ENCODE measurements at places on chromosomes 6 and 20.
A peak's percentile ranks its signal among the peaks of the same experiment; 100 is the strongest.

GRCh38 chr6:18742406-18742805, 355.3 kb downstream of the RNF144B start:
- DNase-seq, result no peak

DNA sequence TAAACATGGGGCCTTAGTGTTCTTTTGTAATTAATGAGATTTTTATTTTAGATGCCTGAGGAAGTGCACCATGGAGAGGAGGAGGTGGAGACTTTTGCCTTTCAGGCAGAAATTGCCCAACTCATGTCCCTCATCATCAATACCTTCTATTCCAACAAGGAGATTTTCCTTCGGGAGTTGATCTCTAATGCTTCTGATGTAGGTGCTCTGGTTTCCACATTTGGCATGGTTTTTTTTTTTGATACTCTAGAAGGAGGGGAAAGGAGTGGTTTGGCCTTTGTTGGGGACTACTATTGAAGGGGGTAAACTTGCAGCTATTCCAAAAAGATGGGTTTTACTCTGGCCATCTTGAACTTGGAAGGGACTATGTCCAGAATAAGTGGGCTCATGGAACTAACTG, 1.7 kb downstream of the HSP90AB1 start:
- DNase-seq, result no peak

DNA sequence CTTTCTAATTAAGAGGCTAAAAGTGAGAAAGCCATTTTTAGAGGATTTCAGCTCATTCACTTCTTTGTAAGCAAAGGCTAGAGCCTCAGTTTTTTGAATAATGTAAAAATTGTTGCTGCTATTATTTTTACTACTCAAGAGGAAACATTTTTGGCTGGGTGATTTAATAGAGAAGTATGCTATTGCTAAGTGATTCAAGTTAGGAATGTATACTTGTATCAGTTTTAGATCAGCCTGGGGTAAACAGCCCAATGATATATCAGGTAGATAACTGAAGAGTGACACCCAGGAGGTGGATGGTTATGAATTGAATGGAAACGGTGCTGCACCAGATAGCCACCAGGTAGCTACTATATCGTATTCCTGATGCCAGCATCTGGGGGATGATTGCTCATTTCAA, 9.2 kb downstream of the QKI start:
- no peak for DNase-seq

GRCh38 chr20:48912065-48912464, 9.4 kb upstream of the ARFGEF2 start:
- DNase-seq, result no peak

GRCh38 chr6:105433723-105434122, 30.8 kb upstream of the PREP start:
- DNase-seq, result no peak

- DNase-seq, result no peak
These were observed 775.6 kb downstream of the PHF3 start for GRCh38 chr6:64411226-64411625.

GRCh38 chr20:34954904-34955230, 739 bp downstream of the GSS start:
- DNase-seq, result peak; percentile 86

- DNase-seq, result no peak
These were observed 135.0 kb downstream of the FOXA2 start for GRCh38 chr20:22449188-22449973.

GRCh38 chr6:152952045-152952444, 30.8 kb downstream of the FBXO5 start:
- no peak for DNase-seq

DNA sequence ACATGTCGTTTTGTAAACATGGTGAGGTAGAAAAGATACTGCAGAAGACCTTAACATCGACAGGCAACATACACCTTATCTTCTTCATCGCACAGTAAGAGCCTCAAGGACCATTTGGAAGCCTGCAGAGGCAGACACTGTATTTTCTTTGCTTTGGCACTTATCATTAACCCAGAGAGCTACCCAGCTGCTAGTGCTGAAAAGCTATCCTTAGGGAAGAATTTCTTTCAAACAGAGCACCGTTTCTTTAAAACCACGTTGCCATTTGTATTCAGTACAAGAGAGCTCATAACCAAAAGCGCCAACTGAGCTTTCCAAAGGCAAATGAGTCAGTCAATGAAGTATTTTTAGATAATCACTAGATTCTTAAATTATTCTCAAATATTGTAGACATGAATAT, 306.6 kb downstream of the EPM2A start:
- DNase-seq, result no peak

GRCh38 chr20:33537608-33538007, 47.7 kb downstream of the CBFA2T2 start:
- DNase-seq, result no peak

GRCh38 chr20:39190666-39191570, 228.8 kb downstream of the DHX35 start:
- DNase-seq, result no peak

GRCh38 chr20:58403272-58403671, 14.2 kb downstream of the VAPB start:
- DNase-seq, result no peak

GRCh38 chr6:24775520-24776058, 852 bp downstream of the GMNN start:
- no peak for DNase-seq

- no peak for DNase-seq
These were observed 6.3 kb upstream of the PARD6B start for GRCh38 chr20:50724851-50725723.

GRCh38 chr6:6781873-6782227, 193.3 kb downstream of the LY86 start:
- DNase-seq, result no peak

DNA sequence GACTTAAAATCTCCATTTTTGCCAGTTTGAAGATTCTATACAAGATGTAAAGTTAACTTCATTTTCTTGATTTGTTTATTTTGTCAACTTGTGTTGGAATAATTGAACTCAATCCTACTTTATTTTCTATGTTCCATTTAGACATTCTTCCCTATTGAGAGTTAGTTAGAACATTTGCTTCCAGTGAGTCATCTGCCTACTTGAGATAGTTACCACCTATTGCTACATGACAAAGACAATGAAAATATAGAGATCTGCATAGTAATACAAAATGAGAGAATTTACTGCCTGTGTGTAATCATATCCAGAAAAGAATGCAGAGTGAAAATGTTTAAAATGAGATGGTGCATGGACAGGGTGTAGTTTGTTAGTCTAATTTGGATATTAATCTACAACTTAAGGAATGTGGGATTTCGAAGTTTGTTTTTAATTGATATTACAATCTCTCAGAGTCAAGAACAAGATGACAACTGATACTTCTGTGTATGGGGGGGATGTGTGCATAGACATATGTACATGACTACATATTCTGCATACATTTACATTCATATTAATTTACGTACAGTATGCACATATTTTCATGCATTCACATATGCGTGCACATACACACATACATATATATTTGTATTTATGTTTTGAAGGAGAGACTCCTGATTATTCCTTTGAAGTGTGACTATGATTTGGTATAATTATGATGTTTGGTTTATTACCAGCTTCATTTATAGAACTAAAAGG, 420.1 kb downstream of the NKAIN2 start:
- no peak for DNase-seq

DNA sequence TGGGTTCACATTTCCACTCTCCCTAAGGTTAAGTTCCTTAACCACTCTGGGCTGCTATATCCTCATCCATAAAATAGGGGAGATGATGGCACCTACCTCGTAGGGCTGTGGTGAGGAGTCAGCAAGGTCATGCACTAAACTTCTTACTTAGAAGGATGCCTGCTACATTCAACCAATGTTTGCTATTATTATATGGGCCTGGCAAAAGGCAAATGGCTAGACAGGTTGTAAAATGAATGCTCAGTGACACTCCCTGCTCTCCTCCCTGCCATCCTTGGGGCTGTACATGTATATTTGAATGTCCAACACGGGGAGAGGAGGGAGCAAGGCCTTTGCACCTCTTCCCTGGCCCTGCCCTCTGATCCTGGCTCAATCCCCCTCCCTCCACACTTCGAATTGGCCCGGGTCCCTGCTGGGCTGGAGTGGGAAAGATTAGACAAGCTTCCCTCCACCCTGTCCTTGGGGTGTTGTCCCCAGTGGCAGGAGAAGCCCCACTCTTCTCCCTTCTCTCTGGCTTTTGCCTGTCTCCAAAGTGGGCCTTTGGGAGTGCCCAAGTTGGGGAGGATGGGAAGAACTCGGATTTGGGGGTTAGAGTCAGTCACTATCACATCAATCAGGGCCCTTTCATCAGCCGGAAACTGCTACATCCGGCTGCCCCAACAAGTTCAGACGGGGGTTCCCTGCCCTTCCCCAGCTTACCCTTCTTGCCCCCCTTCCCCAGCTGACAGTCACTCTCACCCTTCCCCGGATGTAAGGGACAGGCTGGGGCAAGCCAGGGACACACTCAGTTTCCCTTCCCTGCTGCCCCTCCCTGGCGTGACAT, 36.3 kb upstream of the VEGFA start:
- no peak for DNase-seq

DNA sequence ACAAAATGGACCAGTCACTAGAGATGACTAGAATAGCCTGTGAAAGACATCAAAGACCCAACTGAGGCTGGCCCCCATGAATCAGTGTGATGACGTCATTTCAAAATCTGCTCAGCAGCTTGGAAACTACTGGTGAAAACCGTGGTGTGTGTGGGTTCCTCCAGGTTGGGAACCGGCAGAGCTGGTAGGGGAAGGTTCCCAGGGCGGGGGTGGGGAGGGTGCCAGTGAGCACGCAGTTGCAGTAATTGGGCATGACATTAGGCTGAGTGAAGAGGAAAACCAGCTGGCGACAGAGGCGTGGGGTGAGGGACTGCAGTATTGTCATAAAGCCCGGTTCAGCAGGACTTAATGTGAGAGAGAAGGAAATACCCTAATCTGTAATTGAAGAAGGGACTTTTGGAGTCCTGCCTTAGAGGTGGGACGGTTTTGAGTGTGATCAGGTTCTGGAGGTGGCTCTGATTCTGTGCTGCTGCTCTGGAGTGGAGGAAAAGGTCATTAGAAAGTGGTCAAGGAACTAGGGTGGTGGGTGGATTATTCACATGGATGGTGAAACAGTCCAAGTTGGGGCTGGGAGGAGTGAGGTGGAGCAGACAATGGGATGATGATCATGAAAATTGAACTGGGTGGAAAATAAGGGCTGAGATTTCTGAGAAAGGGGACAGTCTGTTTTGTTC, 52.0 kb upstream of the MTHFD1L start:
- no peak for DNase-seq

DNA sequence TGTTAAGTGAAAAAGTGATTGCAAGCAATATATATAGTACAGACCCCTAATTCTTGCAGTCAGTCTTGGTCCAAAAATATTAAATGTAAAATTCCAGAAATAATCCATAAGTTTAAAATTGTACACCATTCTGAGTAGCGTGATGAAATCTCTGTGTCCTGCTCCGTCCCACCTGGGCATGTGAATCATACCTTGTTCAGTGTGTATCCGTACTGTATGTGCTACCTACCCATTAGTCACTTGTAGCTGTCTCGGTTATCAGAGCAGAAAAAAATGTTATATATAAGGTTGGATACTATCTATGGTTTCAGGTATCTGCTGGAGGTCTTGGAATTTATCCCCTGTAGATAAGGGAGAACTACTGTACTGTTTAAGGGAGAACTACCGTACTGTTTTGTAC, 16.3 kb downstream of the IRAK1BP1 start:
- DNase-seq, result no peak

- DNase-seq, result no peak
These were observed 217.2 kb upstream of the FOXA2 start for GRCh38 chr20:22801528-22801927.

GRCh38 chr6:65650086-65650485, 56.9 kb downstream of the EYS start:
- DNase-seq, result peak; percentile 36

- no peak for DNase-seq
These were observed 169.8 kb downstream of the SAMD5 start for GRCh38 chr6:147678253-147678652.

- no peak for DNase-seq
These were observed 308.2 kb upstream of the SGK1 start for GRCh38 chr6:134626086-134626485.

GRCh38 chr20:43525021-43525420, 17.5 kb downstream of the L3MBTL1 start:
- no peak for DNase-seq

- peak; percentile 17 for DNase-seq
These were observed 10.6 kb upstream of the TUBB2B start for GRCh38 chr6:3237761-3238662.

GRCh38 chr20:1618479-1618878, 1.3 kb downstream of the SIRPB1 start:
- DNase-seq, result no peak

- peak; percentile 91 for DNase-seq
These were observed 5.5 kb upstream of the HLA-E start for GRCh38 chr6:30483677-30484279.

DNA sequence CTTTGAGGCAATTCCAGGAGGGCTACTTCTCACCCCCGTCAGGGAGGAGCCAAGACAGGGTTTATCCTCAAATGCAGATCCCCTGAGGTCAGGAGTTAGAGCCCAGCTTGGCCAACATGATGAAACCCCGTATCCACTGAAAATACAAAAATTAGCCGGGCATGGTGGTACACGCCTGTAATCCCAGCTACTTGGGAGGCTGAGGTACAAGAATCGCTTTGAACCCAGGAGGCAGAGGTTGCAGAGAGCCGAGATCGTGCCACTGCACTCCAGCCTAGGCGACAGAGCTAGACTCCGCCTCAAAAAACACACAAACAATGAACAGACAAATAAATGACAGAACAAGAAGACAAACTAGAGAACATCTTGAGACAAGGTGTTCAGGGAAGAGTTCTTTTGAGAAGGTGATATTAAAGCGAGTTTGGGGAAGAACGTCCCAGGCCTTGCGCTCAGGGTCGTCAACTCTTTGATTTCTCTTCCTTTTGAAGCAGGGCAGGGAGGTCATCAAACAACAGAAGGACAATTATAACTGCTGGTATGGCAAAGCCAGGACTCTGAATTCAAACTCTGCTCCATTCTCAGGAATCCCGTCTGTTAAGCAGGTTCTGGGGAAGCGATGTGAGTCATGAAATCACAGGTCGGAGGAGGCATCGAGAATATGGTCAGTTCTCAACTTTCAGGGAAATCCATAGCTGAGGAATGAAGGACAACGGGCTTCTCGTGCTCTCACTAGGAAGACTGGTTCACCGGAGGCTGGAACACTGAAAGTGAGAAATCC, 1.4 kb upstream of the RALY start:
- DNase-seq, result no peak

DNA sequence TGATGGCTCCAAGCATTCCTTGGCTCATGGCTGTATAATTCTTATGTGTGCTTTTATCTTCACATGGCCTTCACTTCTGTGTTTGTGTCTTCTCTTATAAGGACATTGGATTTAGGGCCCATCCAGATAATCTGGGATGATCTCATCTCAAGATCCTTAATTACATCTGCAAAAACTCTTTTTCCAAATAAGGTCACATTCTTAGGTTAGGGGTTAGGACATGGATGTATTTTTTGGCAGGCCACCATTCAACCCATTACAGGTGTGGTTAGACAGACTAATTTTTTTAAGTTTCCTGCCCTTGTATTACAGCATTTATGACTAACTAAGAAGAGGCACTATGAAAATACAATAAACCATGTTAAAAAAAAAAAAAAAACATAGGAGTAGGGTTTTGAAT, 254.0 kb downstream of the TPBG start:
- no peak for DNase-seq

All from OCI-M1 (cell line).